ENCODE measurements at places on chromosomes 7 and 10.

- DNase-seq = no peak
Observed at GRCh38 chr7:55431898-55432297, 66.8 kb downstream of the LANCL2 start.

DNA sequence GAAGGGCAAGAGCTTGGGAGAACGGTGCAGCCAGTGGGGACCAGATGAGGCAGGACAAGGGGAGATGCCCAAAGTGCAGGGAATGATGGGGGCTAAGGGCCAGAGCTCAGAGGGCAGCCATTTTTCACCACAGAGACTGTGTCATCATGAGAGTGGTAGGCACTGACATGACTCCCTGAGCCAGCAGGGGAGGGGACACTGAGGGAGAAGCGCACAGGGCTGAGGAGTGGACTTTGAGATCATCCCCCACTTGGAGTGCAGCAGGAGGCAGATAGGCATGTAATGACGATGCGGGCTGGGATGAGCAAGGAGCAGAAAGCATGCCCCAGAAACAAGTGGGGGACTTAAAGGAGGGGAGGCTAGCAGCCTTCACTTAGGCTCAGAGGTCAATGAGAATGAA is 5.2 kb upstream of the SMKR1 start:
- DNase-seq = no peak

GRCh38 chr10:106931853-106932249 is 232.7 kb downstream of the SORCS1 start:
- DNase-seq = no peak

GRCh38 chr7:118094044-118094443 is 89.9 kb upstream of the LSM8 start:
- no peak for DNase-seq

GRCh38 chr7:77799078-77799964 is 748 bp downstream of the PHTF2 start:
- no peak for DNase-seq

DNA sequence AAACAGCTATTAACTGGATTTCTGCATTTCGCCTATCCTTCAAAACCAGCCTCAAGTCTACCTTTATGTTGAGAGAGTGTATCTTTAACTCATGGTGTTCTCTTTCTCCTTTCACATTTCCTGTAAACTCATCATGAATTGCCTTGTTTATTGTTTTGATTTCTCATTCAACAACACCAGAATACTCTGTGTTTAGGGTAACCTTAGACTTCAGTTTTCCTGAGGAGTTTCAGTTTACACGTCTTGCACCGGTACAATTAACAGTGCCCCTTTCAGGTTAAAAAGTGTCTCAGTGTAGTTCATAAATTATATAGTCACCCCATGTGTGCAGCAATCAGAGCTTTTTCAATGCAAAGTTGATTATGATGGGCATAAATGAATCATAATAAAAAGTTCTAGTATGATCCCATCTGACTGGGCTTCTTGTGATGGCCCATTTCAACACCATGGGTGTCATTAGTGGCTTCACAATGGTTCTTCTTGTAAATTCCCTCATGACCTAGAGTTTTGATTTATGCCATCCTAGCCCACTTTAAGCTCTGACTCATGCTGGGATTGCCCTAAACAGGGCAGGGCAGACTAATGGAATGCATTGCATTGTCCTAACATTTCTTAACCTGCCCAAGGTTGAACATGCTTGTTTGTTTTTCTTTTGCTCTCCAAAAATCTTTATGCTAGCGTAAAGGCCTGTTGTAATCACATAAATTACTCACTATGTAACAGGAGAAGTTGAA is 22.0 kb downstream of the ITGB8 start:
- DNase-seq = no peak

- DNase-seq = no peak
Observed at GRCh38 chr10:86798611-86799010, 42.2 kb downstream of the BMPR1A start.

DNA sequence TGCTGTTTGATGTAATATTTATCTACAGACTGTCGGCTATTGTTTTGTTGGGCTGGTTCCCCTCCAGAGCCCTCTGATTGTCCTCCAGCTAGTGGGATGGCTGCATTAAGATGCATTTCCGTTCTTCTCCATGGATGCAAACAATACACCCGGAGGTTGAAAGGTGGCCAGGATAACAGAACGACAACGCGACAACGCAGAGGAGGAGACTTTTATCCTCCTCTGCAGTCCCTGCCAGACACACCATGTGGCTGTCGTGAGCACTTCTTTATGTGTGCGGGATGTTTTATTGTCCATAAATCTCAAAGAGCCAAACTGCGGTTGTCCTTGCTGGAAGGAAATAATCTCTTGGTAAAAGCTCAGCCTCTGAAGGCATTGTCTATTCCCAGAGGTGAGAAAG is 39.1 kb upstream of the TCERG1L start:
- DNase-seq = no peak

DNA sequence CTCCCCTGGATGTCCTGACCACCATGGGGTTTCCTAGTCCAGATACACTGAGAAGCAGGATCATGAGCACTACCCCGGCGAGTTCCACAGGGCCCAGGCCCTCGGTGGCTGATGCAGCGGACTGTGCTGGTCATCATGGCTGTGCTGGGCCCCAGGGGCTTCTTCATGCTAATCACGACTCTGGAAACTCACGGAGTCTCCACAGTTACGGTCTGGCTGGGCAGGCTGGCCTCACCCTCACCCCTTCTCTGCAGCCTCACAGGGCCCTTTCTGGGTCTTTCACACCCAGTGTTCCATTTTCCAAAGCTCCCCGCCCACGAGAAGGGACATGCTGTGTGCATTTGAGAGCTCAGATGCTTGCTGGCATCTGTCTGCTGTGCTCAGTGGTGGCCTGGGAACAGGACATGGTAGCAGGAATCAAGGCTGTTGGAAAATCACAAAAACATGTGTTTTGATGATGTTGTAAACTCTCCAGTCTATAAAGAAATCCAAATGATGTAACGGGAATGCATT is 119.0 kb downstream of the PTPN20 start:
- DNase-seq = no peak

Measured in T-cell (primary cell).